CD4-positive, alpha-beta T cell treated with Interleukin-6 at 100 ng/mL for 8 hours (primary cell): ENCODE measurements at places on chromosomes 12 and 14.
A peak's percentile ranks its signal among the peaks of the same experiment; 100 is the strongest.

GRCh38 chr12:11811008-11811407 lies 161.5 kb downstream of the ETV6 start:
- no peak for DNase-seq

- DNase-seq, result peak; percentile 29
Observed at GRCh38 chr14:55580470-55581341, 699 bp downstream of the KTN1 start.

DNA sequence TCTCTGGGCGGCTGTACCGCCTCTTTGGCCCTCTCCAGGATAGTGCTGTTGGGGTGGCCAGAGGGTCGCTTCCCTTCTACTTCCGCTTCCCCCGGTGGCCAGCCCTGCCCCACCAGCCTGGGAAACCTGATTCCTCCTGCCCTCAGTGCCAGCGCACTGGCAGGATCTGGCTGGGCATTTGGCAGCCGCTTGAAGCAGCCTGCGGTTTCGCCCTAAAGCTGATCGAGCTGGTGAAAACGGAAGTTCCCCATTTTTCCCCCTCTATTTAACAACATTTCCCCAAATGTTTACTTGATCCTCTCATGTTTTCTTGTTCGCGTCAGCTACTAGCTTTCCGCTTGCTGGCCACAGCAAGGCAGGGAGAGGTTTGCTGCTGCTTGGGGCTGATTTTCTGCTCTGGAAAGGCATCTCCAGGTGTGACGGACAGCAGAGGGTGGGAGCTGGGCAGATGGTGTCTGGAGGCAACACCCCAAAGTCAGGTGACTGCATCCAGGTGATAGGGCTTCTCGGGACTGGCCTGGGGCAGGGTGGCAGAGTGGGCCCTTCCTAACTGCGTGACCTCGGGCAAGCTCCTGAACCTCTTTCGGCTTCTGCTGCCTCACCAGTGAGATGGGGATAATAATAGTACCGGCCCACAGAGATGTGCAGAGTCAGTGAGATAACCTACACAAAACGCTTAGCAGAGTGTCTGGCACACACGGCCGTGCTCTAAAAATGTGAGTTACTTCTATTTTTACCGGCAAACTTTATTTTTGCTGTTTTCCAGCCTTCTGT lies 53.1 kb downstream of the TSPAN9 start:
- DNase-seq, result no peak

DNA sequence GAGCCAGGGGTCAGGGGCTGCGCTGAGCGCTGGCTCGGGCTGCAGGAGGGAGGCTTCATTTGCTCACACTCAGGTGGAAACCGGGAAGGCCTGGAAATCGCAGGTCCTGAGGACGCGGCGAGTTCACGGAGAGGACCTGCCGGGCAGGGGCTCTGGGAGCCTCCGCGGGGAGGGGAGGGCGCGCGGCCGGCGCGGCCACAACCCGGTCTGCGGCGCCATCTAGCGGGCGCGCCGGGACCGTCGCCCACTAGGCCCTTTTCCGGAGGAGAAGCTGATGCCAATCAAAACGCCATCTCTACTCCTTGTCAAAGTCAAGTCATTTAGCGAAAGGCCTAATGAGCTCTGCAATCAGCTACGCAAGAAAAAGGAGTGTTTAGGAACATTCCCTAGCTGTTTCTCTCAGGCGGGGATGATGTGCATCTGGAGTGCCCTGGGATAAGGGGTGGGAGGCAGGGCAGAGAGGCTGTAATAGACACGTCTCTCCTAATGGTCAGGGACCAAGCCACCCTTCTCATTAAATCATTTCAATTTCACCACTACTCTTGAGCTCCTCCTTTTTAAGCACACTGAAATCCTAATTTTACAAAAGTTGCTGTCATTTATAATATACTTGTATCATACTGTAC lies 885.8 kb upstream of the TMEM132C start:
- DNase-seq, result no peak

DNA sequence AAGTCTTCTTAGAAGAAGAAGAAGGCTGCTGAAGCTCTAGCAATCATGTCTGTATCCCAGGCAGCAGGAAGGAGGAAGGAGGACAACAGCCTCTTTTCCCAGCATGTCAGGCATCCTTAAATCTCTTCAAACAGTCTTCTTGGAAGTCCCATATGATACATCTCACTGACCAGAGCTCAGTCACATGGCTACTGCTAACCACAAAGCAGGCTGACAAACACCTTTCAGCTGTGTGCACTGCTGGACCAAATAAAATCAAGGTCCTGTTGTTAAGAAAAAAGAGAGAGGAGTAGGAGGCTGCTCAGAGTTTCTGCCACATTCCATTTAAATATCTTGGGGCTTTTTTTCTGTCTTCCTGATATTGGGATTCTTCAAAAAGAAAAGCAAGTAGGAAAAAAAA lies 203.4 kb upstream of the PELI2 start:
- DNase-seq, result no peak

DNA sequence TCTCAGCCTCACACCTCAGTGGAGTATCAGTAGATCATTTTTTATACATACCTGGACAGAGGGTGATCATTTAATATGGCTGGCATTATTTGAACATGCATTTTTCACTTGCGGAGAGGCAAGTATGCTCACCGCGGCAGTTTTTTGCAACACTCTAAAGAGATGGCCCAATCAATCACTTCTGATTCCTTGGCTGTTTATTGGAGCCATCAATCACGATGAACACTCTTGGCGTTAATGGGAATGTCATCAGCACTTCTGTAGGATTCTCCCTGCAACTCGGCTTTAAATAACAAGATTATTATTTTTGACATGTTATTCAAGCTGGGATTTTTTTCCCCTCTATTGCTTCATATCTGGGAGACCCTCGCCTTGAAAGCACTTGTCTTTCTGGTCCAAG lies 46.9 kb upstream of the SLC24A4 start:
- DNase-seq, result no peak

GRCh38 chr14:33716921-33717320 lies 234.0 kb downstream of the EGLN3 start:
- no peak for DNase-seq

DNA sequence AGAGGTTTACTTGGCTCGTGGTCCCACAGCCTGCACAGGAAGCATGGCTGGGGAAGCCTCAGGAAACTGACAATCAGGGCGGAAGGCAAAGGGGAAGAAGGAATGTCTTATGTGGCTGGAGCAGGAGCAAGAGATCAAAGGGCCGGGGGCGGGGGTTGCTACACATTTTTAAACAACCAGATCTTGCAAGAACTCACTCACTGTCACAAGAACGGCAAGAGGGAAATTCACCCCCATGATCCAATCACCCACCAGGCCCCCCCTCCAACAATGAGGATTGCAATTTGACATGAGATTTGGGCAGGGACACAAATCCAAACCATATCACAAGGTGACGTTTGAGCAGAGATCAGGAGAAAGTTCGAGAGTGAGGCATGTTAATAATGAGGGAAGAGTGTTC lies 163.7 kb upstream of the RPH3A start:
- DNase-seq, result no peak

DNA sequence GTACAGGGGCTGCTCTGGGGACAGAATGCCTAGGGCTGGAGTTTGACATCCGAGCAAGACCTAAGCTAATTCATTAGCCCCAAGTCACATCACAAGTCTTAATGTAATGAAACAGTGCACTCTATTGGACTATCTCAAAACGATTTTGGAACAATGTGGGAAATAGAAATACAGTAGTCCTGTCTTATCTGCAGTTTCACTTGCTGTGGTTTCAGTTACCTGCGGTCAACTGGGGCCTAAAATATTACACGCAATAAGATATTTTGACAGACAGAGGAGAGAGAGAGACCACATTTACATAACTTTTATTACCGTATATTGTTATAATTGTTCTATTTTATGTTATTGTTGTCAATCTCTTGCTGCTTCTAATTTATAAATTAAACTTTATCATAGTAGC lies 21.1 kb downstream of the MOAP1 start:
- no peak for DNase-seq

DNA sequence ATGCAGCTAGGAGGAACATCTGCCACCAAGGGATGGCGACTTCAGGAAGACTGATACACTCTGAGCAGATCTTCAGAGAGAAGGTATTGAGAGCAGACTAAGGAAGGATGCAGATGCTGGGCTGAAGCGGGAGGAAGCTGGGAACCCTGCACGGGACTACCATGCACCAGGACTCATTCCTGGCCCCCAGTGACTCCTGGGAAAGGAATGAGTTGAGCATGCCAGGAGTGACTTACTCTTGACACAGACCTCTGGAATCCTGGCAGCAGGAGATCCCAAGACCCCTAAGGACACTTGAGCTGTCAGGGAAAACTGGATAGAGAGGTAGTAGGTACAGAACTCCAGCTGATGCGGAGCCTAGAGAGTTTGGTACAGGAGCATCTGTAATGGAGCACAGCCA lies 336.1 kb downstream of the RPS29 start:
- no peak for DNase-seq

- DNase-seq, result no peak
Observed at GRCh38 chr12:48388938-48389337, 38.2 kb upstream of the ZNF641 start.

DNA sequence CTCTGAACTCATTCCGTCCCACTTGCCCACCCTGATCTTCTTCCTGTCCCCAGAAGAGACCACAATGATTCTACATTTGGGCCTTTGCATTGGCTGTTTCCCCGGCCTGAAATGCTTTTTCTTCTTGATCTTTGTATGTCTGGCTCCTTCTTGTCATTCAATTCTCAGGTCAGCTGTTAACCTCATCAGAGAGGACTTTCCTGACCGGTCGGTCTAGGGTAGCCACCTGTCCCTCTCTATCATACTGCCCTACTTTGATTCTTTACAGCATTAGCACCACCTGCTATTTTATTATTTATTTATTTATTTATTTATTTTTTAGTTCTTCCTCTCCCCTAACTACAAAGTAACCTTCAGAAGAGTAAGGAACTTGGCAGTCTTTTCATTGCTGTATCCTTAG lies 84.3 kb downstream of the DYRK2 start:
- no peak for DNase-seq

GRCh38 chr14:37251775-37252174 lies 54.0 kb downstream of the MIPOL1 start:
- DNase-seq, result no peak

DNA sequence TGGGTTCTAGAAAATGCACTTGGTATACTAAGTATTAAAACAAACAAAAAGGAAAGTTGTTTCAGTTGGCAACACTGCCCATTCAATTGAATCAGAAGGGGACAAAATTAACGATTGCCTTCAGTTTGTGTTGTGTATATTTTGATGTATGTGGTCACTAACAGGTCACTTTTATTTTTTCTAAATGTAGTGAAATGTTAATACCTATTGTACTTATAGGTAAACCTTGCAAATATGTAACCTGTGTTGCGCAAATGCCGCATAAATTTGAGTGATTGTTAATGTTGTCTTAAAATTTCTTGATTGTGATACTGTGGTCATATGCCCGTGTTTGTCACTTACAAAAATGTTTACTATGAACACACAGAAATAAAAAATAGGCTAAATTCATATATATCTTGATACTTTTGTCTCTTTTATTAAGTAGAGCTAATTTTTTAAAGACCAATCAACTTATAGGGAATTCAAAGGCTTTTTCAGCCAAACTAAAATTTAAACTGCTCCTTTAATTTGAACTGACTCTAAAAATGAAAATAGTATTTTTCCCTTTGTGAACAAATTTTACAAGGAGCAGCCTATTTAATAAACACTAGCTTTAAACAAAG lies 2.8 kb downstream of the FOXG1 start:
- no peak for DNase-seq

- DNase-seq, result no peak
Observed at GRCh38 chr12:109346920-109347319, 780 bp upstream of the MYO1H start.

GRCh38 chr12:104063712-104064030 lies 660 bp upstream of the HCFC2 start:
- DNase-seq, result no peak

- DNase-seq, result no peak
Observed at GRCh38 chr14:28765169-28765830, 1.3 kb upstream of the FOXG1 start.

GRCh38 chr14:76773188-76773885 lies 12.1 kb downstream of the VASH1 start:
- no peak for DNase-seq

DNA sequence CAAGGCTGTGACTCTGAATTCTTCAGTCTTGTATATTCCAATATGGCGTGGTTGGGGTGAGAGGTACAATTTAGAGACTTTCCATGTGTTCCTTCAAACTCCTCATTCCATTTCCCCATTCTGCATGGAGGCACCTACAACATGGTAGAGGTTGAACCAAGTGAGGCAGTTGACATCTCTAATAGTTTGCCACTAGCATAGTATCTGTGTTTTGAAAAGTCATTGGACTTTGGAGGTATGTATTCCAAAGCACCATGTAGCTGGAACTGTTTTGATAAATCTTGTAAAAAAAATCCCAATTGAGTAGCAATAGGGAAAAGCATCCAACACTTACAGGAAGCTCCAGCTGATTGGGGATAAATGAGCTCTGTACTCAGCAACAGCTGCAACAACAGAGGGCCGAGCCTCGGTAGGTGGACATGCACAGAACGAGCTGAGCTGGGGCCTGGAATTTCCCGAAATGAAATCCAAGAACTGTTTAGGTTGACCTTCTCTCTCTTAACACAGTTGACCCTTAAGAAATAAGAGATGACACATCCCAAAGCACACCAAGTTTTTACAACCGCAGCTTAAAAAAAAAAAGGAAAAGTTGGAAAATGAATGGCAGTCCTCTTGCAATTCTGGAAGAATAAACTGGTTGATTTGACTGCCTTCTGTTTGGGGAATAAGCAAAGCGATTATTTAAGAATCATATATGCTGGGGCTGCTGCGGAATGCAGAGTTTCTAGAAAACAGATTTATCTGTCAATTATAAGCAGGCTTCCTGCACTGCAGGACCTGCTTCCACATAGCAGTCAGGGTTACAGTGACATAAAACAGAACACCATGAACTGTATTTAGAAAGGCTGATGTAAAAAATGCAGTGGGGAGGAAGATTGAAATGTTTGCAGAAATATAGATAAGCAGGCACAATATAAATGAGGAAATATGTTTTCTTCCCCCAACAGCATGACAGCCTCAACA lies 194.6 kb upstream of the KRR1 start:
- DNase-seq, result no peak

GRCh38 chr12:100959481-100959880 lies 164.9 kb downstream of the ANO4 start:
- no peak for DNase-seq

GRCh38 chr12:95462551-95462950 lies 11.4 kb upstream of the METAP2 start:
- no peak for DNase-seq

GRCh38 chr12:113894697-113895096 lies 71.4 kb downstream of the RBM19 start:
- DNase-seq, result no peak

- no peak for DNase-seq
Observed at GRCh38 chr14:37047226-37047625, 125.2 kb downstream of the SLC25A21 start.

- DNase-seq, result no peak
Observed at GRCh38 chr14:30016002-30016401, 88.4 kb upstream of the PRKD1 start.
